ENCODE measurements at places on chromosomes 7 and 10. TPM values are rescaled to one million over a fixed set of nuclear protein-coding genes. Genes with fewer than 3 reads are reported as not detected.

Gene CEP55
- total RNA-seq: 4.7 TPM

Gene HTRA1
- total RNA-seq: 413 TPM

Gene DNMBP
- 15.9 TPM for total RNA-seq

Gene EFCAB10
- not detected for total RNA-seq

Gene CRYGN
- total RNA-seq: 0.59 TPM

Gene HOXA7
- 4.4 TPM for total RNA-seq

Gene SPDYE2
- not detected for total RNA-seq

Gene FAM25A
- not detected for total RNA-seq

DNA sequence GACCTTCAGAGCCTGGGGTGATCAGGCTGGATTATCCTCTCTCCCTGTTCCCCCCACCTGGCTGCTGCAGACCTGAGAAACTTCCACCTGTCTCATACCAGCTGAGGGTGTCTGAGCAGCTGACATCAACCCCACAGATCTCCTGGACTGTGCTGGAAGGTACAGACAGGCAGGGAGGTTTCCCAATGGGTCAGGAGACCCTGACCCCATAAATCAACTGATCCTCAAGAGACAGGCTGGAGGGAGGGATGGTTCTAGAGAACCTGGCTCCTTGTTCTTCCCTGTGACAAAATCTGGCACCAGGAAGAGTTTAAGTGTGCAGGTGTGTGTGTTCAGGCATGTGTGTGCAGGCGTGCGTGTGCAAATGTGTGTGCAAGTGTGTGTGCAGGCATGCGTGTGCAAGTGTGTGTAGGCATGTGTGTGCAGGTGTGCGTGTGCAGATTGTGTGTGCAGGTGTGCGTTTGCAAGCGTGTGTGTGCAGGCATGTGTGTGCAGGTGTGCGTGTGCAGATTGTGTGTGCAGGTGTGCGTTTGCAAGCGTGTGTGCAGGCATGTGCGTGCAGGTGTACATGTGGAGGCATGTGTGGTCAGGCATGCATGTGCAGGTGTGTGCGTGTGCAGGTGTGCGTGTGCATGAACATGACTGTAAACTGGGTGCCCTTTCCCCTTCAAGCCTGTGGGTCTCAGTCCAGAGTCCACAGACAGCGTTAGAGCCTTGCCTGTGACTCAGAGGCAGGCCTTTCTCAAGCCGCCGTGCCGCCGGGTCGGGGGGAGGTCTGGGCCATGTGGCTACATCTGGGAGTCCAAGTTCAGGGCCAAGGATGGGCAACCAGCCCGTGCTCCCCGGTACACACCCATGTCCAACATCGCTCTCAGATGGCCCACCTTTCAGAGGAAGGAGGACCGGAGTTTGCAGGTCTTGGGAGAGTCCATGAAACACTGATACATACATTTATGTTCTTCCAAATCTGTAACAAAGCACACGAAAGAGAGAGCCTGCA, 50.1 kb upstream of the ELN start:
- H3K36me3 ChIP-seq: no peaks in the 10 kb centered on the region
- H3K4me1 ChIP-seq: peaks cover 24% of the 10 kb centered on the region
- peak; percentile 96 for DNase-seq
- no peak overlapping the region for H3K27ac ChIP-seq
- no peak overlapping the region for H3K4me3 ChIP-seq

- no peak overlapping the region for H3K4me3 ChIP-seq
- H3K4me1 ChIP-seq: no peaks in the 10 kb centered on the region
- no peaks in the 10 kb centered on the region for H3K27me3 ChIP-seq
- DNase-seq: no peak
- H3K36me3 ChIP-seq: no peaks in the 10 kb centered on the region
Measured at GRCh38 chr7:3896169-3896765, 595.2 kb downstream of the SDK1 start.

- DNase-seq: no peak
- H3K27me3 ChIP-seq: peaks cover 6% of the 10 kb centered on the region
- peaks cover 9% of the 10 kb centered on the region for H3K4me1 ChIP-seq
- H3K36me3 ChIP-seq: peaks cover 26% of the 10 kb centered on the region
Measured at GRCh38 chr10:100146875-100147650, 38.8 kb downstream of the ERLIN1 start.

DNA sequence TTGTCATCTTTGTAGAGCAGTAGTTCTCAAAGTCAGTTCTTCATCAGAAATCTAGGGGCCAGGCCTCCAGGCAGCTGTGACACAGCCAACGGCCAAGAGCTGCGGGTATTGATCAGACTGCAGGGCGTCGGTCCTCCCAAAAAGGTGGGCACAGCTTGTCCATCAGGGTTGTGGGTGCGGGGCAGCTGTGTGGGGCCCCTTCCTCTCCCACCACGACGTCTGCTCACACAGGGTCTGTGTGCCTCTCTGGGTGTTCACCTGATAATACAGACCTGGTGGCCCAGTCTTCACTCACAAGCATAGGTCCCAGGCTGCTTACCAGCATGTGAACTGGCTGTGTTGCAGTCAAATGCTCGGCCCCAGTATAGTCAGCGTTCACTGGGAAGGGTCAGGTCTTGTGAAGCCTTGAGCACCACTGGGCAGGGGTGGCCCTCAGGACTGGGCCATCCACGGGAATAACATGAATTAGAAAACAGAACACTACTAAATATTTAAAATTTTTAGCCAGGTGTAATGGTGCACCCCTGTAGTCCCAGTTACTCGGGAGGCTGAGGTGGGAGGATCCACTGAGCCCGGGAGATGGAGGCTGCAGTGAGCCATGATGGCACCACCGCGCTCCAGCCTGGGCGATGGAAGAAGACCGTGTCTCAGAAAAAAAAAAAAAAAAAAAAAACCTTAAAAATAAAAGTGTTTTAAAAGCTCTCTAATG, 102.8 kb upstream of the DIP2C start:
- H3K36me3 ChIP-seq: no peaks in the 10 kb centered on the region
- no peak overlapping the region for H3K27ac ChIP-seq
- no peak overlapping the region for H3K4me3 ChIP-seq
- DNase-seq: peak; percentile 48
- H3K4me1 ChIP-seq: peaks cover 13% of the 10 kb centered on the region
- H3K27me3 ChIP-seq: no peaks in the 10 kb centered on the region

GRCh38 chr10:115772606-115773005, 500.4 kb downstream of the GFRA1 start:
- H3K4me1 ChIP-seq: peaks cover 27% of the 10 kb centered on the region
- DNase-seq: peak; percentile 85
- H3K27ac ChIP-seq: peak overlapping the region; percentile 60
- no peaks in the 10 kb centered on the region for H3K27me3 ChIP-seq
- H3K36me3 ChIP-seq: no peaks in the 10 kb centered on the region

DNA sequence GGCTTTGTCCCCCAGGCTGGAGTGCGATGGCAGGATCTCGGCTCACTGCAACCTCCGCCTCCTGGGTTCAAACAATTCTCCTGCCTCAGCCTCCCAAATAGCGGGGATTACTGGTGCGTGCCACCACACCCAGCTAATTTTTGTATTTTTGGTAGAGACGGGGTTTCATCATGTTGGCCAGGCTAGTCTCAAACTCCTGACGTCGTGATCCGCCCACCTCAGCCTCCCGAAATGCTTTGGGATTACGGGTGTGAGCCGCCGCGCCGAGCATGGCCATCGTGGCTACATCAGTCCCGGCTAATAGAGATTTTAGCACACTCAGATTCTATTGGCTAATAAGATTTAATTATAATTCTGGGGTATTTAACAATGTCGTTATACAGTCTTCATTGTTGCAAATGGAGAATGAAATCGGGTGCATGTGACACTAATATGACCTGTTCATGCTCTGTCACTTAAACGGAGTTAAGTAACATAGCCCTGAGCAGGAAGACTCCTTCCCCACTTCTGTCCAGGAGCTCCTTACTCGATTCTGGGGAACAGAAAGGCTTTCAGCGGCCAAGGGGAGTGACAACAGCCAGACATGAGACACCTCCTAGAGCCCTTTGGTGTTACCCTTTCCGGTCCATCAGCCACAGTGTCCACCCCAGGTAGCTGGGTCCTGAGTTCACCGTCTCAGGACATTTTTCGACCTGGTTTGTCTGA, 40.9 kb upstream of the FAM20C start:
- peaks cover 33% of the 10 kb centered on the region for H3K4me1 ChIP-seq
- no peak overlapping the region for H3K4me3 ChIP-seq
- peak; percentile 64 for DNase-seq
- H3K36me3 ChIP-seq: no peaks in the 10 kb centered on the region
- no peaks in the 10 kb centered on the region for H3K27me3 ChIP-seq
- peak overlapping the region; percentile 18 for H3K27ac ChIP-seq

GRCh38 chr10:133453516-133454203, at the start of gene SCART1:
TSS of gene SCART1 (plus strand) at chr10:133453945. CDS start at chr10:133453998, 53 bp downstream.
- peak; percentile 75 for DNase-seq
- no peak within 1 kb of the TSS for H3K4me3 ChIP-seq
- no peaks in the 10 kb centered on the region for H3K27me3 ChIP-seq
- H3K4me1 ChIP-seq: no peaks in the 10 kb centered on the region
- H3K27ac ChIP-seq: no peak within 1 kb of the TSS
- H3K36me3 ChIP-seq: no peaks in the 10 kb centered on the region

DNA sequence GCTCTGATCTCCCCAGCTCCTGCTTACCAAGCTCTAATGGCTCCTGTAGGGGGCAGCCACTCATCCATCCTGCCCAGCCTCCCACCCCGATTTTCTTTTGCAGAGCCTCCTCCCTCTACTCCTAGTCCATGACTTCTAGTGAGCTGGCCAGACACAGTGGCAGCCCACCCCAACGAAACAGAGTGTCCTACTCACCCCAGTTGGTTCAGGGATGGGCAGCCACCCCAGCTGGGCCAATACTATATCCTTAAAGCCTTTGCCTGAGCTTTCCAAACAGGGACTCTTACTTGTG, 77.1 kb downstream of the GRID1 start:
- H3K27ac ChIP-seq: no peak overlapping the region
- DNase-seq: peak; percentile 39
- H3K36me3 ChIP-seq: no peaks in the 10 kb centered on the region
- no peaks in the 10 kb centered on the region for H3K4me1 ChIP-seq

DNA sequence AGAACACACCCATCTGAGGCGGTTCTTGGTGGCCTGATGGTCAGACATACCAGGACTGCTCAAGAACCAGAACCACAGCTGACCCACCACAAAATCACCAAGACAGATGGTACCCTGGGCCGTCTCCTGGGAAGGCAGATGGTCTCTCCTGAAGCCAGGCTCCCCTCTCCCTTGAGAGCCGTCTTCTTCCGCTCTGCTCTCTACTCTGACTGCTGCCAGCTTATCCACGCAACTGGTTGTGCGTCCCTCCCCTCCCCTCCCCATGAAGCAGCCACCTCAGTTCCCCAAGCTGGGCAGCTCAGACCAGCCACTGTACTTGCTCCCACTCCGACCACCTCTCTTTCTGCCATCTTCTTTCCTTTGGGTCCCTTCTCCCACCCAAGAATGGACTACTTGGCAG, 14.0 kb downstream of the PDIA4 start:
- no peak for DNase-seq
- no peaks in the 10 kb centered on the region for H3K27me3 ChIP-seq
- H3K36me3 ChIP-seq: peaks cover 80% of the 10 kb centered on the region

GRCh38 chr7:152596824-152597223, 79.1 kb downstream of the XRCC2 start:
- H3K4me3 ChIP-seq: no peak overlapping the region
- H3K36me3 ChIP-seq: no peaks in the 10 kb centered on the region
- H3K27me3 ChIP-seq: no peaks in the 10 kb centered on the region
- peak; percentile 5 for DNase-seq
- H3K27ac ChIP-seq: no peak overlapping the region

GRCh38 chr10:85043207-85043606, 714.8 kb downstream of the CCSER2 start:
- no peak overlapping the region for H3K4me3 ChIP-seq
- no peaks in the 10 kb centered on the region for H3K36me3 ChIP-seq
- H3K27ac ChIP-seq: no peak overlapping the region
- no peak for DNase-seq
- H3K4me1 ChIP-seq: no peaks in the 10 kb centered on the region

- H3K36me3 ChIP-seq: no peaks in the 10 kb centered on the region
- no peak overlapping the region for H3K27ac ChIP-seq
- H3K27me3 ChIP-seq: no peaks in the 10 kb centered on the region
- no peaks in the 10 kb centered on the region for H3K4me1 ChIP-seq
- no peak overlapping the region for H3K4me3 ChIP-seq
- no peak for DNase-seq
Measured at GRCh38 chr10:50528206-50528605, 95.5 kb downstream of the SGMS1 start.

DNA sequence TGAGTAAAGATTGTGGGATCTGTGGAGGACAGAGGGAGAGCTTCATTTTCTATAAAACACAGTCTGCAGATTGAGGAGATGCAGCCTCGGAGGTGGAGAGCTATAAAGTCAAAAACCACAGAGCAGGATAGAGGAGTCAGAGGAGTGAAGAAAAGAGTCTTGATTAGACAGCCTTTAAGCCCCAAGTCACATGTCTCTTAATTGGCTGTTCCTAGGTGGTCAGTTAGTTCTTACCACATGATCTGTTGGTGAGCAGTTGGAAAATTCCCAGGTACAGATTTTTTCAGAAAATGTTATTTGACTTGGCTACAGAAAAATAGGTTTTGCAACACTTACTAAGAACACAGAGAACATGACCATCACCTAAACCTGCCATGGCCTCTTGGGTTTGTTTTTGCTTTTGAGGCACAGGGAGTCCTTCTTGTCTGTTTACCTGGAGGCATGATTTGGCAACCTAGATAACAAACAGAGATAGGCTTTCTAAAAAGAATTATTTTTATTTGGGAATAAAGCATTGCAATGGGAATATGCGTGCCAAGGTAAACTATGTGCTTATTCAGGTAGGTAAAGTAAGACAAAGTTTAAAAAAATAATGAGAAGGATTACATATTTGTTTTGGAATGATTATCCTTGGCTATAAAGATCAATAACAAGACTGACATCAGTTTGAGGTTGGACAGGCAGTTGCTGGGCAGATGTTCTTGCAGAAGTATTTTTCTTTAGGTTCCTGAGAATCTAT, 604 bp upstream of the CYP3A43 start:
- peaks cover 44% of the 10 kb centered on the region for H3K27me3 ChIP-seq
- H3K27ac ChIP-seq: no peak overlapping the region
- H3K4me1 ChIP-seq: no peaks in the 10 kb centered on the region
- no peaks in the 10 kb centered on the region for H3K36me3 ChIP-seq

- no peaks in the 10 kb centered on the region for H3K4me1 ChIP-seq
- H3K4me3 ChIP-seq: no peak overlapping the region
- no peak for DNase-seq
- H3K27me3 ChIP-seq: no peaks in the 10 kb centered on the region
- peaks cover 39% of the 10 kb centered on the region for H3K36me3 ChIP-seq
- no peak overlapping the region for H3K27ac ChIP-seq
Measured at GRCh38 chr10:110286841-110287240, 17.9 kb downstream of the SMNDC1 start.

GRCh38 chr10:51048792-51049191, 25.5 kb upstream of the PRKG1 start:
- H3K4me1 ChIP-seq: no peaks in the 10 kb centered on the region
- no peak overlapping the region for H3K4me3 ChIP-seq
- no peaks in the 10 kb centered on the region for H3K27me3 ChIP-seq
- H3K27ac ChIP-seq: no peak overlapping the region

GRCh38 chr10:60940446-60940845, 3.5 kb downstream of the RHOBTB1 start:
- no peak overlapping the region for H3K4me3 ChIP-seq
- no peak overlapping the region for H3K27ac ChIP-seq
- no peaks in the 10 kb centered on the region for H3K36me3 ChIP-seq
- DNase-seq: peak; percentile 56
